ENCODE measurements at places on chromosomes 1 and 21.

GRCh38 chr1:39676948-39677548 lies 5.1 kb upstream of the NT5C1A start:
- no peak for DNase-seq

- no peak for DNase-seq
Measured at GRCh38 chr1:61519631-61520030, 205.3 kb downstream of the TM2D1 start.

- DNase-seq: peak; percentile 68
Measured at GRCh38 chr1:156154317-156154749, 948 bp downstream of the SEMA4A start.

- DNase-seq: no peak
Measured at GRCh38 chr1:156104065-156104810, 10.3 kb upstream of the LMNA start.

DNA sequence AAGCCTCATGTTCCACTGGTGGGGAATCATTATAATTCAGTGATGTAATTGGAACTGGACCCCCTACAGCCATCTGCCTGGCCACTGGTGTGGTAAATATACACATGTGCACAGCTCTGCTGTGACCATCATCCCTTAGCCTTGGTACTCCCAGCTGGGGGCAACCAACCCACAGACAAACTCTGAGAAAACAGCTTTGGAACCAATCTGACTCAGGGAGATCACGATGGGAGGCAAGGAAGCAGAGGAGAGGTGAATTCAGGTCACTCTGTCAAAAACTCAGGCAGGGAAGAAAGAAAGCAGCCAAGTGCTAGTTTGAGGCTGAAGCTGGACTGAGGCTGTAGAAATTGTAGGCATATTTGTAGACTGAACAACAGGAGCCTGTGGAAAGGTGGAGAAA lies 197.8 kb upstream of the GALNT2 start:
- no peak for DNase-seq

All from activated CD4-positive, alpha-beta T cell treated with anti-CD3 and anti-CD28 coated beads, Interleukin-2, Interleukin-4, amounts not matched to agents 100 ng/mL and 50 ng/mL, durations not matched to agents 16 hours and 8 hours (primary cell).